ENCODE measurements at places on chromosomes 13 and 19. TPM values are rescaled to one million over a fixed set of nuclear protein-coding genes. Genes with fewer than 3 reads are reported as not detected.

The KLK12 gene
- polyA plus RNA-seq = not detected

The KIR2DL1 gene
- not detected for polyA plus RNA-seq

The NKG7 gene
- 3.0 TPM for polyA plus RNA-seq

The ZNF714 gene
- 11.6 TPM for polyA plus RNA-seq

The CASP14 gene
- polyA plus RNA-seq = 0.05 TPM

The ZNF573 gene
- polyA plus RNA-seq = 13.8 TPM

The CYSLTR2 gene
- 0.14 TPM for polyA plus RNA-seq

The MBD3L2 gene
- polyA plus RNA-seq = not detected
